ENCODE measurements at places on chromosomes 2 and 18.

GRCh38 chr2:106825161-106825560, 60.8 kb downstream of the ST6GAL2 start:
- no peak for DNase-seq

GRCh38 chr2:3491716-3492474, 27.4 kb downstream of the ADI1 start:
- DNase-seq = no peak

GRCh38 chr18:67621049-67621713, 104.7 kb upstream of the DSEL start:
- DNase-seq = no peak

DNA sequence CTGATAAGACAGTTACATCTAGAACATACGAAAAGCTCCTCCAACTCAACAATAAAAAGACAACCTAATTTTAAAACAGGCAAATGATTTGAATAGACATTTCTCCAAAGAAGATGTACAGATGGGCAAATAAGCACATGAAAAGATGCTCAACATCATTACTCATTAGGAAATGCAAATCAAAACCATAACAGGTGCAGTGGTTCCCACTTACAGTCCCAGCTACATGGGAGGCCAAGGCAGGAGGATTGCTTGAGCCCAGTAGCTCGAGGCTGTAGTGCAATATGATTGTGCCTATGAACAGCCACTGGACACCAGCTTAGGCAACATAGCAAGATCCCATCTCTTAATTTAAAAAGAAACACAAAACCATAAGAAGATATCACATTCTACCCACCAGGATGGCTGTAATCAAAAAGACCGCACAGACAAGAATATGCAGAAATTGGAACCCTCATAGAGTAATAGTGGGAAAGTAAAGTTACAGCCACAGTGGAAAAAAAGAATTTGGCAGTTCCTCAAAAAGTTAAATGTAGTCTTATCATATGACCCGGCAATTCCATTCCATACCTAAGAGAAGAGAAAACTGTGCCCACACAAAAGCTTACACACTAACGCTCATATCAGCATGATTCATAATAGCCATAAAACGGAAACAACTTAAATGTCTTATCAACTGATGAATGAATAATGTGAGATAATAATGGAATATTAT, 30.5 kb upstream of the ARMC9 start:
- DNase-seq = no peak

GRCh38 chr2:72340665-72341064, 193.0 kb upstream of the CYP26B1 start:
- no peak for DNase-seq

DNA sequence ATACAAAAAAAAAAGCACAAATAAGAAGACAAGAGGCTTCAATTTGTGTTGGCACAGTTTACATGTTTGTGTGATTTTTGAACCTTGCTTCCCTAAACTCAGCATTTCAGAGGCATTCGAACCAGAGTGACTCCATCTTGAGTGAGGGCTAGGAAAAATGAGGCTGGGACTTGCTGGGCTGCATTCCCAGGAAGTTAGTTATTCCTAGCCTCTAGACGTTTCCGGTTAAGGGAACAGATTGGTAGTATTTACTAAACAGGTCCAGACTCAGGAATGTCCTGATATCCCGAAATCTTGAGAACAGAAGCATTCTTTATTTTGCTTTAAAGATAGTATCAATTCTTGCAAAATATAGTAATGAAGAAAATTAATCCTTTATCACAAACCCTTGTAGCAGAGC, 46.7 kb downstream of the RIT2 start:
- no peak for DNase-seq

GRCh38 chr18:58983260-58984155, 118.8 kb downstream of the ZNF532 start:
- no peak for DNase-seq

DNA sequence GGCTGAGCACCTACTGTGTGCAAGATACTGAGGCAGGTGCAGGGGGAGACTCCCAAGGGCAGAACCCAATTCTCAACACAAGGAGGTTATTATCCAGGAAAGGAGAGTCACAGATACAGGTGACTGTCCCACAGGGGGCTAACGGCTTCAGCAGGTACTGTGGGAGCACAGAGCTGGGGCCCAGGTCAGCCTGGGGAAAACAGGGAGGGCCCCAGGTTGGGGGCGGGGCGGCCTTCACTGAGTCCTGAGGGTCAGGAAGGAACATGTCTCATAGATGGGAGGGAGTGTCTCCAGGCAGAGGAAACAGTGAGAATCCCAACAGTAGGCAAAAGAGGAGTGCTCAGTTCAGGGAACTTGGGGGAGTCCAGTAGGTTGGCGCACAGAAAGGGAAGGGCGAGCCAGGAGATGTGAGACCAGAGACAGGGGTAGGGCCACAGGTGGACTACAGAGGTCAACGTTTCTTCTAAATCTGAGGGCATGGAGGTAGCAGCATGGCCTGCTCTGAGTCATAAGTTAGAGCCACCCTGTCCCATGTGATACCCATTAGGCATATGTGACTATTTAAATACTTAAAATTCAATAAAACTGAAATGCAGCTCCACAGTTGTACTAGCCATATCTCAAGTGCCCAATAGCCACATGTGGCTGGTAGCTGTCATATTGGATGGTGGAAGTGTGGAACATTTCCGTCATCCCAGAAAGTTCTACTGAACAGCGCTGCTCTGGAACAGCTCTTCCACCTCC, 157.2 kb downstream of the TTC32 start:
- no peak for DNase-seq

DNA sequence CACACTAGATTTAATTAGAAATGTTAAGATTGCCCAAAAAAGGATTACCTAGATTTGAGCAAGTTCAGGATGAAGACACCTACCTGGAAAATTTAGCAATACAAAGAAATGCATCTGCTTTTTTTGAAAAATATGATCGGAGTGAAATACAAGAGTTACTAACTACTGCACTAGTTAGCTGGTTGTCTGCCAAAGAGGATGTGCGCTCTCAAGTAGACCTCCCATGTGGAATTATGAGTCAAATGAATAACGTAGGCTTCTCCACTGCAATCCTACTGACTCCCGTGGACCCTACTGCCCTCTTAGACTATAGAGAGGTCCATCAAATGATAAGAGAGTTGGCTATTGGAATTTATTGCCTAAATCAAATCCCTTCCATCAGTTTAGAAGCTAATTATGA, 2.0 kb downstream of the ANKAR start:
- DNase-seq = no peak
